ENCODE measurements at places on chromosomes 5 and 9. TPM values are rescaled to one million over a fixed set of nuclear protein-coding genes. Genes with fewer than 3 reads are reported as not detected.

DNA sequence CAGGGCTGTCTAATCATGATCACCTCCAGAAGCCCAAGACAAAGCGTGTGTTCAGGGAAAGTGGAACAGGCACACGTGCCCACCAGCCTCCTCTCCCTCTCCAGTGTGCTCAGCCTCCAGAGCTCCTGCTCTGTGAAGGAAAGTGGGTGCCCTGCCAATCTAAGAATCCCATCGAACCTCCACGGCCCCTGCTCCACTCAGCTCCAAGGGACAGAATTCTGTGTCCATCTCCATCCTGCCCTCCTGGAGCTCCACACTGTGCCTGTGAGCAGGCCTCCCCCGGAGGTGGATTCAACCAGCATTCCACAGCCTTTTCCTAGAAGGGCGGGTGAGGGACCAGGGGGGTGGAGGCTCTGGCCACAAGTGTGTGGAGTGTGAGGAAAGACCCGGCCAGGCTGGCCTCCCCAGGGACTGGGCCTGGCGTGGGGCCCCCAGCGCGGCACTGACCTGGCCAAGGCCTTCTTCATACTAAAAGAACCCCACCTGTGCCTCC is 6.0 kb downstream of the EEIG1 start:
- DNase-seq = no peak

The AGXT2 gene
- total RNA-seq = not detected

DNA sequence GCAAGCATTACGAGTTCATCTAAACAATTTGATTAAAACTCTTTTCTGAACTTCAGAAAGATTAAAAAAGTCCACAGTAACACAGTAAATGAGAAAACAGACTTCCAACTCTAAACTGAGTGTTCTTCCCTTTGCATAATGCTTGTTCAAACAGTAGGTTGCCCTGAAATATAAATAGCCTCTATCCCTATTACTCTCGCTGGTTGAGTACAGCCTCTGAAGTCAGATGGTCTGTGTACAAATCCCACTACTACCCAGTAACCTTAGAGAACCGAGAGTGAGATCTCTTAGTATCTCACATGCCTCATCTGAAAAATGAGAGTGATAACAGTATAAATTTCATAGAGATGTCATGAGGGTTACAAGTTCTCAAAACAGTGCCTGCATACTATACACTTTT is 591.6 kb downstream of the CAAP1 start:
- DNase-seq = no peak

DNA sequence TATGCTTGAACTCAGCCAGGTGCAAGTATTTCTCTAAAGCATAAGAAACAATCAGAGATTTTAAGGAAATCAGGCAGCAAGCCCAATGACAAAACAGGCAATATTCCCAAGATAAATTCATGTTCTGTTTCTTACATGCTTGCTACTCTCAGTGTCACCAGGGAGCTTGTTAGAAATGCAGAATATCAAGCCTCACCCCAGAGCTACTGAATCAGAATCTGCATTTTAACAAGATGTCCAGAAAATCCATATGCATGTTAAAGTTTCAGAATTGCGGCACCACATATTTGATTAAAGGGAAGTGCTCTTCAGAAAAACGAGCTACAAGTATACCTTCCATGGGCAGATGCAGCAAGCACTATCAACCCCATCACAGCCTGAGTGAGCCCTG is 54.4 kb downstream of the MFAP3 start:
- DNase-seq = no peak

DNA sequence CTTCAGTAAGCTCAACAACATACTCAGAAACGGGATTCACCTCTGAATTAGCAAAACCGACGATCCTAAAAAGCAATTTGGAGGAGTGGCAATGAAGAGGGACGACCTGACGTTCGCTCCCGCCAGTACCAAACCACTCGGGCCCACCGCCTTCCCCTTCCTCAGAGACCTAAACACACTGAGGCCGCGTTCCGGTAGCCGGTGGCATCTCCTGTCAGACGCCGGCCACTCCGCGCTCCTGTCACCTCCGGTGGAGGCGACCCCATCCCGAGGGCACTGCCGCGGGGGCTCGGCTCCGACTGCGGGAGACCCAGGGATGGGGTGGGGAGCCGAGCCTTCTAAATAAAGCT is 617 bp downstream of the PPP6C start:
- peak; percentile 24 for DNase-seq

The PGM5 gene
- 1.9 TPM for total RNA-seq

DNA sequence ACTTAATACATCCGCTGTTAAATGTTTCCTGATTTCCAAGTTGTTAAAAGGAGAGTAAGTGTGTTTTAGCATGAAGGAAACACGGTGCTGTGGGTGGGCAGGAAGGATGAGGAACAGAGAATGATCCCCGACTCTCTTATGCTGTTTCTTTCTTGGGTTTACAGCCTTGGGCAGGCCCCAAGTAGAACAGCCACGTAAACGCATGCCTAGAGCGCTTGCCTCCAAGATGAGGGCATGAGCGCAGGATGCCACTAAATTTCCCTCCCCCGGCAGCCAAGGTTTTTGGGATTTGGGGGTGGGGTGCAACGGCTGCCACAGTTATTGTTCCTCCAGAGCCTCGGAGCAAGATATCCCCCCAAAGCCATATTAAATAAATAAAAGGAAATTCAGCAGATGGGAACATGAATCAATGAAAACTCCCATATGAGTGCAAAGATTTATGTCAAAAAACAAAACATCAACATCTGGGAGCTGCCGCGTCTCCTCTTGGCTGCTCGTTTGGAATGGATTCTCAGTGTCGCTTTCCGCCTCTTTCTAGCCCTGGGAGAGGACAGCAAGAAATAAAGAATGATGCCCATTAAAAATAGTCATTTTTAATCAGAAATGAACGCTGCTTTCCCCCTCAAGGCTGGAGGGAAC is 10.0 kb upstream of the DELE1 start:
- DNase-seq = no peak

GRCh38 chr9:34177593-34178435 is 1.0 kb upstream of the UBAP1 start:
- DNase-seq = no peak

The ATP6V1G1 gene
- 82.0 TPM for total RNA-seq

The F2RL1 gene
- total RNA-seq = 21.9 TPM

The ADAMTSL2 gene
- total RNA-seq = not detected

GRCh38 chr9:136052991-136053756 is 41.9 kb downstream of the NACC2 start:
- peak; percentile 11 for DNase-seq

- no peak for DNase-seq
Measured at GRCh38 chr5:34061993-34062392, 19.0 kb upstream of the C1QTNF3 start.

DNA sequence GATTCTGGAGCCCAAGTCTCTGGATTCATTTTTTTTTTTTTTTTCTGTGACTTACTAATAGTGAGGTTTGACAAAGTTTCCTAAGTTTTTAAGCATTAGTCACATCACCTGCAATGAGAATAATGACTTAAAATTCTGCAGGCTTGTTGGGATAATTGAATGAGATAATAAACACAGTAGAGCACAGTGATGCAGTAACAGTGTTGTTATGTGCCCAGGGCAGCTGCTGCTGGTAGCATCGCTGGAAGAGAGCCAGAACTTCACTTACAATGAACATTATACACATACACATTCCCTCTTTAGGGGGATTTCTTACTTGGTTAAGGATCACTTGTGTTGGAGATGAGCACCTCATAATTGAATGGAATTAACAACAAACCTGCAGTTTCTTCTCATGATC is 78.9 kb downstream of the ALDH7A1 start:
- no peak for DNase-seq

- peak; percentile 60 for DNase-seq
Measured at GRCh38 chr9:113548221-113549041, 84.9 kb downstream of the RGS3 start.

- DNase-seq = no peak
Measured at GRCh38 chr5:149206524-149207141, 65.0 kb upstream of the AFAP1L1 start.

- DNase-seq = no peak
Measured at GRCh38 chr9:120876842-120877240, at the start of gene PHF19. Gene PHF19 (minus strand): TSS chr9:120877188. CDS start chr9:120874741, 2,447 bp downstream.

The ZNF169 gene
- 5.4 TPM for total RNA-seq

The CNTFR gene
- not detected for total RNA-seq

The OR1J2 gene
- total RNA-seq = not detected

The TAF11L5 gene
- total RNA-seq = not detected

- DNase-seq = no peak
Measured at GRCh38 chr9:138042640-138043039, 165.1 kb downstream of the CACNA1B start.

DNA sequence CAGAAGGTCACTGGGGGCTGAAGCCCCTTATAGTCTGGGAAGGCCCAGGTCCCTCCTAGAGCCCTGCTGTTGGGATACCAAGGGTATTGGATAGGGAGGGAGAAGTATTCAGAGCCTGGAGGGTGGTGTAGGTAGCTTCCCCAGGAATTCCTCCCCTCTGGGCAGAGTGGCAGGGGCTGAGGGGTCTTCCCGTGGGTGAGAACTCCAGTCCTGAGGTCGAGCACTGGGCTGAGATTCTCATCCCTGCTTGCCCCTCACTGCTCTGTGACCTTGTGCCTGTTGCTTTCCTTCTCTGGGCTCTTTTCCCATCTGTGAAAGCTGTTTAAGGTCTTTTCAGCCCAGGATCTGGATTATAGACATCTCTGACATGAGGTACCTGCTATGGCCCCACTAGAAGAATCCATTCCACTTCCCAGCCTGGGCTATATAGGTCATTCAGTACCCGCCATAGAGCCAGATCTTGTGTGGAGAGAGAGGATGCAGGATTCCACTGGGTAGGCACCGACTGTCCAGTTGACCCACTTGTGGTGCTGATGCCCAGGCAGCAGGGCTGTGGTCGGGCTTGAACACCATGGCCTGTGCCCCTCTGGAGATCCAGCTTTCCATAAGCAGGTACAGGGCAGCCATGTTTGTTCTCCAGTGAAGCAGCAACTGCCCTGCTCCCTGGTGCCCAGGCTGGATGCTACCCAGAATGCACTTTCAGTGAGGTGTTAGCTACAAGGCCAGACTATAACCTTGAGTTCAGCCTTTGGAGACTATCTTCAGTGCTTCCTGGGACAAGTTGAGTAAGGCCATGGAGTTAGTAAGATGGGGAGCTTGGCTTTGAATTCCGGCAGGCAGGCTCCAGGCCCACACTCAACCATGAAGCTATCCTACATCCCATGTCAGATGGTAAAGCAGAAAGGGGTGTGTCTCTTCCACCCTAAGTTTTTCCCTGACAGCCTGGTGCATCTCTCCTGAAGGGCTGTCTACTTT is 60.1 kb downstream of the AMBP start:
- no peak for DNase-seq

The SLC1A1 gene
- 8.3 TPM for total RNA-seq

The ZBED3 gene
- 16.0 TPM for total RNA-seq

DNA sequence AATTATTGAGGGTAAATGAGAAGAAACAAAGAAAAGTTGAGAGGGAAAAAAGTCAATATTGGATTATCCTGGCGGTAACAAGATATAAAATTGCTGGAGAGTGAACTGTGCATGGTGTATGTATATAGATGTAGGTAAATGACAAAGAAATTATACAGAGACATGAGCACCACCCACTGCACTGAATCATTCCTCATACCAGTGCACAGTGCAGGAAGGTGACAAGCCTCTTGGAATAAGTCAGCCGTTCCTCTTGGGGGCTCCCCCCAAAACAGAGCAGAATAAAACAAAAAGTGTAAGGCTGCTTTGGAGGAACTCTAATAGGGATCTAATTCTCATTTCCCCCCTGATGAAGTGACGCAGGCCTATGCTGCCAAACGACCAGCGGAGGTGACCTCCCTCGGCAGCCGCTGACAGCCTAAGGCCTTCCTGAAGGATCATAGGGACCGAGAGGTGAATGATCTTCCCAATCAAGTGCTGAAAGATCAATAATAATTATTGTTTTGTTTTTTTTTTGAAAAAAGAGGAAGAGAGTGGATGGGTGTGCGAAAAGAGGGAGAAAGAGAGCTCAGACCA is 245.0 kb downstream of the PSAT1 start:
- no peak for DNase-seq

- DNase-seq = no peak
Measured at GRCh38 chr5:90612919-90613318, 54.3 kb downstream of the ADGRV1 start.

GRCh38 chr9:108197008-108197365 is 658.8 kb downstream of the ACTL7B start:
- DNase-seq = no peak

The CYLC2 gene
- total RNA-seq = not detected

DNA sequence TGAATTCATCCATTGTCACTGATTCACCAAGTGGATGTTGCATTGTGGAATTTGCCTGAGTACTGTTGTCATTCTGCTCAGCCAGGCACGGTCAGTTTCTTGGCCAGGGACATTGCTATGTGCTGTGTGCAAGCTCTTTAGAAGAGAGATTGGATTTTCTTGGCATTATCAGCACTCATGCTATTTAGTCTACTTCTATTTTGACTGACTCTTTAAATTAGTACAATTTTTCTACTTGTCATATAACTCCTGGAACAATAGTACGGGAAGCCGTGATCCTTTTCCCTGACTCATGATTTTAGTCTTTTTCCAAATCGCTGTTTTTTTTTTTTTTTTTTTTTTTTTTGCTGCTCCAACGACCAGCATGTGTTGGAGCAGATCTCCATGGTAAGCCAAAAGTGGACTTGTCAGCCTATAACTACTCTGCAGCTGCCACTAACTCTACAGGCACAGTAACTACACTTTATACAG is 129.7 kb downstream of the CDC42SE2 start:
- peak; percentile 72 for DNase-seq

DNA sequence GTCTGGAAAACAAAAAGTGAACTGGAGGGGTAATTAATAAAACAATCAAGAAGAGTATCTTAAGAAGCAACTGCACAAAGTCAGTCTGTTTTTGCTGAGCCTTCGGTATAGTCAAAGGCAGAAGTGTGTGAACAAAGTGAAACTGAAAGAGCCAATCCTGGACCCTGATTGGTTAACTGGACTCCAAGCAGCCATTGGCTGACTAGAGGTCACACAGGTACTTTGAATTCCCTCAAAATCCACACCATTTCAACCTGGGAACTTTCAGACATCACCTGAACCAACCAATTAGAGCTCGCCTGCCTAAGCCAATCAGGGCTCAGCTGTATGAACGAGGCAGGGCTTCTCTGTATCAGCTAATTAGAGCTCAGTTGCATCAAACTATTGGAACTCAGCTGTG is 286.7 kb downstream of the TLE4 start:
- DNase-seq = peak; percentile 4

The HBEGF gene
- total RNA-seq = 35.3 TPM

DNA sequence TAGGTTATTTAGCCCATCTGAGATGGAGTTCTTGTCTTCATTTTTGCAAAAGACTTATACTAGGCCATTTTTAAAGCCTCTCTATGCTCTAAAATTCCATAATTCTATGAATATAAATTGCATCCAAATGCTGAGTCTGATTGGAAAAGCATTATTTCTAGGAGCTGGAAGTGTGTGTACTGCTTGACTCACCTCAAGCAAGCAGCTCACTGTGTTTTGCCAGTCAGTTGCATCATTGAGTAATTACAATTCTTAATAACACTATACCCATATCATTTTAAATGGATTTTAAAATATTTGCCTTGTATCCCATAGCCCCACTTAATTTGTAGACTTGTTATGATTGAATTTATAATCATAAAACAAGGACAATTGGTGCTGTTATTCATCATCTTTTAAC is 161.0 kb downstream of the PAM start:
- no peak for DNase-seq

- DNase-seq = no peak
Measured at GRCh38 chr5:33696411-33696810, 195.4 kb downstream of the ADAMTS12 start.

The TAF9 gene
- total RNA-seq = 67.6 TPM

All from endothelial cell of umbilical vein (primary cell).